Amygdala (tissue), 56 donors: ENCODE measurements at places on chromosomes 5 and 9.

DNA sequence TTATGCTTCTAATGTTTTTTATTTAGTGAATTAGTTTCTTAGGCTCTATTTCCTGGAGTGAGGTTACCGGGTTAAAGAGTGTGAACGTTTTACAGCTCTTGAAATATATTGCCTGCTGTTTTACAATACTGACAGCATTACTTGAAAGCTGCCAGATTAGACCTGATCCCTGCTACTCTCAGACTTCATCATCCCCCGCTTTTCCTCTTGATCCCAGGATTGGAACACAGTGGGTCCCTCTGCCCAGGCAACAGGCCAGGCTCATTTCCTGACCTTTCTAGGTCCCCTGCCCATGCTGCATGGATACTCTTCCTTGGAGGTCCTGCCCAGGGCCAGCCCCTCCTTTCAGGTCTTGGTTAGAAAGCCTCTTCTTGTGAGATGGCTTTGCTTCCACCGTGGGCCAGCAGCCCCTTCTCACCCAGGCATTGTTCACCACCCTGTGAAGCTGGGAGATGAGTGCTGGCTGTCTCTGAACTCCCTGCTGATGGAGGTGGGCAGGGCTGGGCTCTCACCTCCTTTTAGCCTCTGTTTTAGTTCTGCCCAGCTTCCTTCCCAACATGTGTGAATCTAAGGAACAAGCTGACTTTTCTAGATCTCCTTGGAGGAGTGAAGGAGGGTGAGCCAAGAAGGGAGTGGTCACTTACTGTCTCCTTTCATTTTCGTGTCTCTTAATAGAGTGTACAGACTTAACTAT is 15.5 kb upstream of the FAM120AOS start:
- DNase-seq: no peak

GRCh38 chr5:149853331-149853648 is 91.3 kb downstream of the PDE6A start:
- DNase-seq: no peak

DNA sequence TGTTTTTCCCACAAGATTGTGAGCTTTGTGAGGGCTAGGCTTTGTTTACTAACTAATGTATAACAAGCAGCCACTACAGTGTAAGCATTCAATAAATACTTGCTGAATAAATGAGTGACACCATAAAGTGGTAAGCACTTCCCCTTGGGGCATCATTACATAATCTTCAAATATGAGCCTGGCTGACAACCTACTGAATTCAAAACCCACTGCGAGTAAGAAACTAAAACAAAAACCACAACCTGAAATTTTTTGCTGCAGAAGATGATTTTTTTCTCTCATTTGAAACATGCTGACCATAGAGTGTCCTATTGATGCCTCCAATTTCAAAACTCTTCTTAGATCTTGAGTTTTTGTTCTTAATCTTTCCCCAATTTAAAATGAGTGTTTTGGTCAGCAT is 331.3 kb upstream of the CCNG1 start:
- DNase-seq: no peak

GRCh38 chr5:77955577-77955976 is 179.4 kb upstream of the TBCA start:
- no peak for DNase-seq

DNA sequence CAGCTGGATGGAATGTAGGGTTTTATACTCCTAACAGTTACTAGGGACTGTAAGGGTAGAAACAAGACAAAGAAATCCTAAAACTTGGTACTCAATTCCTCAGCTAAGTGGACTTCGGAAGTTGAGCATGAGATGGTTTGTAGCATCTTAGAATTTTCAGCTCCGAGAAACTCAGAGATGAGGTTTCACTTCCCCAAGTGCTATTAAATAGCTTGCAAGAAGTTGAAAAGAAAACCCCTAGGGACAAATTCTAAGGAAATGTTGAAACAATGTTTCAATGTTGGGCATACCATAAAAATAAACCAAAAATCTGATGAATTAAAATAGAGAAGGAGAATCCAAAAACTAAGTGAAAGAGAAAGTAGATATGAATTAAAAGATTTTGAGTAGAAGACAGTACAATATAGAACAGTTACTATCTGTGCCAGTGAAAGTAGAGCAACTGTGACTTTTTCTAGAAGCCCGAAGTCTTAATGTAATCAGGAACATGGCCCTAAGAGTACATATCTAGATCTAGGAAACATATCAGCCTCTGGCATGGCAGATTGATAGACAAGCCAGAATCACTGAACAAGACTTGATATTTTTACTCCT is 308.6 kb upstream of the RGMB start:
- DNase-seq: no peak

DNA sequence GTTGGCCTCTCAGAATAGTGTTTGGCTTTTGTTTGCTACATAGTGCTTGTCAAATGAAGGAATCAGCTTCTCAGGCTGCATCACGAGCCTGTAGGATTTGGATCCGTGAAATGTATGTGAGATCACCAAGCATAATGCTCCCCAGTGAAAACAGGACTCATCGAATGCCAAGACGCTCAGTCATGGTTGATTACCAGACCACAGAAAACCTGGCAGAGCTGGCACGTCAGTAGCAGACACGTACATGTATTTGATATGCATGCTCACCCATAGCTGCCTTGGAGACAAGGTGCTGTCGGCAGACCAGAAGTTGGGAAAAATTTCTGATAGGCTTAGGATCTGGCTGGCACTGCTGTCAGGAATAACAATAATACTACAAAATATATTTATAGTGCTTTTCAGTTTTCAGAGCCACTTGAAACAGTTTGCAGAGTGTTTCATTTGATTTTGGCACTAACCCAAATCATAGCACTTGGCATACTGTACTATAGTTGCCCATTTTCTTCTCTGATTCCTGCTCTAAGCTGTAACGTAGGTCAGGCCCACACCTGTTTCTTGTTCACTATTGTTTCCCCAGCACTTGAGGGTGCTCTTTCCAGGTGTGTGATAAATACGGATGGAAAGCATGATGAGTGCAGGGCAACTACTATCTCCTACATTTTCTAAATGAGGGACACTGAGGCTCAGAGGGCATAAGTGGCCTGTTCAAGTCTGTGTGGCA is 226.1 kb downstream of the NR3C1 start:
- DNase-seq: no peak
